ENCODE measurements at places on chromosomes 13 and 19. TPM values are rescaled to one million over a fixed set of nuclear protein-coding genes. Genes with fewer than 3 reads are reported as not detected.

Gene MBD3L2
- total RNA-seq = not detected

Gene RXFP2
- not detected for total RNA-seq

Gene PRODH2
- total RNA-seq = not detected

Gene ICAM4
- total RNA-seq = 1.5 TPM

Gene METTL21C
- total RNA-seq = not detected

Gene KLK4
- not detected for total RNA-seq

Gene CCL25
- total RNA-seq = not detected

Gene PINLYP
- 0.83 TPM for total RNA-seq

Gene APOC4
- total RNA-seq = not detected

Gene ZNF460
- total RNA-seq = 75.0 TPM

Gene LRRC4B
- not detected for total RNA-seq

Gene KANK3
- 0.33 TPM for total RNA-seq

Gene CPT1C
- total RNA-seq = 0.83 TPM

Gene TICAM1
- total RNA-seq = 27.1 TPM

Gene PSG1
- total RNA-seq = 0.40 TPM

Gene ZNF266
- total RNA-seq = 10.5 TPM

Gene NPAS1
- 1.1 TPM for total RNA-seq

Gene ATP4A
- total RNA-seq = not detected

Gene LDLR
- 250 TPM for total RNA-seq

Gene SIGLECL1
- not detected for total RNA-seq

Gene ACER1
- total RNA-seq = not detected

Gene S1PR5
- 12.2 TPM for total RNA-seq

Gene ZNF763
- 1.1 TPM for total RNA-seq

Gene C19orf38
- total RNA-seq = 0.50 TPM

Gene ZNF441
- 6.7 TPM for total RNA-seq

Gene ZNF575
- 0.17 TPM for total RNA-seq

Gene NLRP11
- total RNA-seq = not detected

Gene CHST8
- total RNA-seq = 2.0 TPM

Gene JSRP1
- total RNA-seq = not detected

Gene MIER2
- total RNA-seq = 17.8 TPM

Gene IGFL2
- under 0.01 TPM for total RNA-seq

Gene SAMD4B
- 54.3 TPM for total RNA-seq

Gene IFNL2
- not detected for total RNA-seq

Gene C19orf33
- 39.7 TPM for total RNA-seq

Gene ZNF584
- 22.8 TPM for total RNA-seq

Gene ATP11A
- total RNA-seq = 13.2 TPM

Gene USHBP1
- total RNA-seq = not detected

Gene AP1M2
- total RNA-seq = 119 TPM

Gene C19orf67
- total RNA-seq = not detected

Gene CAMSAP3
- 3.8 TPM for total RNA-seq

Gene ZNF865
- 8.8 TPM for total RNA-seq

Gene HTR2A
- total RNA-seq = not detected

Gene HOMER3
- total RNA-seq = 114 TPM

Gene EXOC3L2
- 0.19 TPM for total RNA-seq

Gene TINCR
- total RNA-seq = 9.9 TPM

Gene CGB7
- 8.0 TPM for total RNA-seq

Gene PLIN4
- total RNA-seq = 9.3 TPM

Gene CASP14
- total RNA-seq = 2.2 TPM

Gene NUCB1
- 133 TPM for total RNA-seq

Gene RAB3D
- 30.8 TPM for total RNA-seq

Gene PLIN5
- not detected for total RNA-seq
